ENCODE measurements at places on chromosomes 6 and 20.

DNA sequence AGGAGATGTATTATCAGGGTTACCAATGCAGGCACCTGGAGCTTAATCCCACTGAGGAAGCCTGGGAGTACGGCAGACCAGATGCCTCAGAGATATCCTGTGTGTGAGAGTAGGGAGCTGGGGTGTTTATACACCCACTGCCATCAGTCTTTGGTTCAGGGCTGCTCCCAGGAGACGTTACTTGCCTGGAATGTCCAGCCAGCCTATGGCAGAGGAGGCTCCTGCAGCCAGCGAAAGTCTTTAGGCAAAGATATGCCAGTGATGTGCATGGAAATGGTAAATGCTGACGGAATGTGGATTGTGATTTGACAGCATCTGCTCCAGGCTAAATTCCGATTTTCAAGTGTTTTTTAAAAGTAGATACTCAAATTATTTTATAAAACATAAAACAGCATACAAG is 282.0 kb downstream of the BTBD3 start:
- no peak for DNase-seq

DNA sequence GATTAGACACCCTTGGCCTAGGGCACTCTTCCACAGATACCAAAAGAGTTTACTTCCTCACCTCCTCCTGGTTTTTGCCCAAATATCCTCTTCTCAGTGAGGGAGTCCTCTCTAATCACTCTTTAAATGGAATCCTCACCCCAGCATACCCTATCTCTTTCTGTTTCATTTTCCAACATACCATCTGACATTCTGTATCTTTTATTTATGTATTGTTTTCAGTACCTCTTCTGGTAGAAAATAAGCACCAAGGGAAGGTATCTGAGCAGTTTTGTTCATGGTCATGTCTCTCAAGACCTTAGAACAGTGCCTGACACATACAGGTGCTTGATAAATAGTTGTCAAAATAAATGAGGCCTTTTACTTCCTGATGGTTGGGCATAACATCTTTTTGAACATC is 55.1 kb downstream of the KIAA0408 start:
- no peak for DNase-seq

DNA sequence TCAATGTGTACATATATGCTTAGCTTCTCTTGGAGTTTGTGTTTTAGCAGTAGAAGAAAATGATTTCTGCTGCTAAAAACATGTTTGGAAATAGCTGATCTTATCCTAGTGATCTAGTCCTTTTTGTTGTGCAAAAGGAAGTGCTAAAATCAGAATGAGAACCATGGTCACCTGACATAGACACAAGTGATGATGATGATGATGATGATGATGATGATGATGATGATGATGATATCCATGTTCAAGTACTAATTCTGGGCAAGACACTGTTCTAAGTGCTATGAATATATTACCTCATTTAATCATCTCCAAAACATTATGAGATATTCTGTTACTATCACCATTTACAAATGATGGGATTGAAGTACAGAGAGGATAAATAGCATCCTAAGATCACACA is 79.8 kb downstream of the ANKEF1 start:
- DNase-seq = no peak

GRCh38 chr6:83292900-83293843 is 100.0 kb downstream of the RWDD2A start:
- no peak for DNase-seq

- no peak for DNase-seq
Observed at GRCh38 chr20:63864545-63864977, 509 bp upstream of the TPD52L2 start.

- no peak for DNase-seq
Observed at GRCh38 chr20:8232332-8232731, 100.3 kb downstream of the PLCB1 start.

- DNase-seq = no peak
Observed at GRCh38 chr6:108737594-108738546, 110.4 kb upstream of the ARMC2 start.

GRCh38 chr20:25055711-25056495 is 2.0 kb downstream of the ACSS1 start:
- no peak for DNase-seq

- DNase-seq = no peak
Observed at GRCh38 chr6:106244931-106245330, 80.6 kb downstream of the ATG5 start.

DNA sequence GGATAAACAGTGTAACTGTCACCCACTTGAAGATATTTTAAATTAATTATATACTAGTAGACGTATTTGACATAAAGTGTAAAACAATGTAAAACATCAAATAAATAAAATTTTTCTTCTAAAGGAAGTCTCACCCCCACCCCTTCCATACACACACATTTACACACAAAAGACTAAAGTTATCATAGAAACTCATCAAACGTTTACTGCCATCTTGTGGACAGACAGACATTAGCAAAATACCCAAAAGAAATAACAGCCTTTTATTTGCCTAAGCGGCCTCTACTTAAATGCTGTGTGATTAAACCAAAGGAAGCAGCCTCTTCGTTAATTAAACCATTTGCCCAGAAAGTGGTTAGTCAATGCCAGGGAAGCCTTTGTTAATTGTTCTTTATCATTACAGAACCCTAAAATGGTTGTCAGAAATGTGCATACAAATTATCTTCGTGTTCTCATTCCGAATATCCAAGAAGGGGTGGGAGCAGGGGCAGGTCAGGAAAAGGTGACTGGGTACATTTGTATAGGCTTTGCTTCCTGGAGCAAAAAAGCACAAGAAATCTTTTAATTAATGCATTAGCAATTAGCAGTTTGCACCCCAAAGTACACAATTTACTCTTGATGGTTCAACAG is 176.2 kb upstream of the SASH1 start:
- DNase-seq = no peak

DNA sequence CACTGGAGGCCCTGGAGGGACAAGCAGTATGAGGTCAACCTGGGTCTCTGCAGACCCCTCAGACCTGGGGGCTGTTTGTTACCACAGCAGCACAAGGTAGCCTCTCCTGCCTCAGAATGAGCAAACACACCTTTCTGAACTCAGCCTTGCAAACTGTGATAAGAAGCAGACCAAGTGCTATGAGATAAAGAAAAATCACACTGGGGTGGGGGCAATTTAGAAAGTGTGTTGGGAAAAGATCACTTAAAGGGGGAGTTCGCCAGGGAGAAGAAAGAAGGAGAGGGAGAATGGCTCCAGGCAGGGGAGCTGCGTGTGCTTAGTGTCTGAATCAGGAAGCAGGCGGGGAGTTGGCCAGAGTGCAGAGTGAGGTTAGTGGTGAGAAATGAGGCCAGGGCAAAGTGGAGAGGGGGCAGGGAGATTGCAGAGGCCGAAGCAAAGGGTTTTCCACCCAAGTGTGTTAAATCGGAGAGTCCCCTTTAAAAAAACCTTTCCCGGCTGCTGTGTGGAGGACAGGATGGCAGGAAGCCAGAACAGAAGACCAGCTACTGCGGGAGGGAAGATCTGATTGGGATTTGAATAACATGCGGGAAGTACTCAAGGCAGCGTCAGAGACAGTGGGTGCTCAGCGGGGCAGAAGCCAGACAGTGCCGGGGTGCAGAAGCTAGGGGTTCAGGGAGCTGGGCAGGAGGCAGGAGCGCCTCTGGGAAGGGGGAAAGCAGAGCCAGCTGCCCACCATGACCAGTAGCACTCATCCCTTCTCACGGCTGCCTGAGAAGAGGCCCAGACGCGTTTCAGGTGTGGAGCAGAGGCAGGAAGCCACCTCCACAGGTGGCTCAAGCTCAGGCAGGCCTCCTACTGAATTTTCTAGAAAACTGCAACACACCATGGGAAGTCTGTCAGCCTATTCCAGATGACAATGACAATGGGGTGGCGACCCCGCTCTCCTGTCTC is 9.0 kb downstream of the ADA start:
- peak; percentile 32 for DNase-seq

DNA sequence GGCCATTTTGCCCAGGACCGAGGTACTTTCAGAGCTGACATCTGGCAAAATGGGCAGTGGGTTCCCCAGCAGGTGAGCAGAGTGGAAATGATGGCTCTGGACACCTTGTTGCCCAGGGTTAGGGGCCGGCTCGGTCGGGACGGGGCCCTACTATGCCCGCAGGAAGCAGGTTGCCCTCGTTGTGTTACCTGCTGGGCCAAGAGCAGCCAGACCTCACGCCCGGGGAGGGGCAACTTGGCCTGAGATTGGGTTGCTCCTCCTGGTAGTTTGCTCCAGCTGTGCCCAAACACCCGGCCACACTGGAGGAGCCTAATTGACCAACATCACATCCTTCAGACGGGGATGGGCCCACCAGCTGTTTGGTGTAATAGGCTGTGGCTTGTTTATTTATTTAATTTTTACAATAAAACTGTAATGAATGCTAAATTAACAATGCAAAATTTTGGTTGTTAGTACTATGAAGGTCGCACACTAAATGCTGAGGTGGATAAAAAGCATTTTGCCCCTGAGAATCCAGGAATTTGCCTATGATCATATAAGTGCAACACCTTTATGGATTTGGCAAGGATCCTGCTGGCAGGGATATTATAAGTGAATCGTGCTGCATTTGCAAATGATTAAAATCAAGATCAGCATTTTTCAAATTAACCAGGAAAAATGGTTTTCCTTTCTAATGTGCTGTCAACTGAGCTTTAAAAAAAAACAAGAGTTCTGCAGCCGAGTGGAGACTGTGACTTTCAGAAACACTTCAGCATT is 26.6 kb upstream of the PCMTD2 start:
- DNase-seq = no peak

DNA sequence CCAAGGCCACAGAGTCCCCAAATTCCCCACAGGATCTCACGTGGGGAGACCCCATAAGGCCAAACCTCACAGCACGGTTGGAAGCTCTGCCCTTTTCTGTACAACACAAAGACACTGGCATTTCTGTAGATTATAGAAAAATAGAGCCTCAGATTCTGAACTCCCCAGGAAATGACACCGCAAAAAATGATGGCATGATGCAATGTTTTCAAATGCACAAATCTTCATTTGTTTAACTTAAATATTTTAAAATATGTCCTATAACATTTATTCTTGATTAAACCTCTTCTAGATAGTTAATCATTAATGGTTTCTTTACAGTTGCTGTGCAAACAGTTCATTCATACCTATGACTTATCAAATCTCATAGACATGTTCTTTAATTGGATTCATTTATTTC is 33.8 kb downstream of the SIM1 start:
- DNase-seq = no peak

GRCh38 chr20:2125474-2126112 is 24.0 kb downstream of the STK35 start:
- no peak for DNase-seq

- DNase-seq = no peak
Observed at GRCh38 chr6:149135809-149136208, 181.7 kb upstream of the TAB2 start.

DNA sequence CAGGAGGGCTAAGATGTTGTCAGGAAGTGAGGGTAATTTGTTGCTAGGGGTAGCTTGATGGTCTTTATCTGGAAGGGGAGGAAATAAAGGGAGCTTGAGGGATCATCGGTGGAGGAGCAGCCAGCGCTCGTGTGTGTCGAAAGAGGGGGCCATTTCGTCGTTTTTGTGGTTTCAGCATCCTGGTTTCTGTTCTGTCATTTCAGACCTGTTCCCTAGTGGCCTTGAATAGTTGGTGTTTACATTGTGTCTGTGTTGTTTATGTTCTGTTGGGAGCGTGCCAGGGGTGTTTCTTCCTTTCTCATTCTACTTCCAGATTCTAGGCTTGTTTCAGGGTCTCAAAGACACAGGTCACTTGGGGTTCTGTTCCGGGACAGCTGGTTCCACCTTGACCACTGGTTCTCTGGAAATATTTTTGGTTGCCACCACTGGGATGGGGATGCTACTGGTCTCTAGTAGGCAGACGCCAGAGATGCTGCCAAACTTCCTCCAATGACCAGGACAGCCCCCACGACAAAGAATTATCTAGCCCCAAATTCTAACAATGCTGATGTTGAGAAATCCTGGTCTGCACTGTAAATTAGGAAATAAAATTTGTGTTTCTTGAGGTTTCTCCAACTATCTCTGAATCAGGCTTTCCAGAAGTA is 113.9 kb upstream of the NAA20 start:
- DNase-seq = no peak

DNA sequence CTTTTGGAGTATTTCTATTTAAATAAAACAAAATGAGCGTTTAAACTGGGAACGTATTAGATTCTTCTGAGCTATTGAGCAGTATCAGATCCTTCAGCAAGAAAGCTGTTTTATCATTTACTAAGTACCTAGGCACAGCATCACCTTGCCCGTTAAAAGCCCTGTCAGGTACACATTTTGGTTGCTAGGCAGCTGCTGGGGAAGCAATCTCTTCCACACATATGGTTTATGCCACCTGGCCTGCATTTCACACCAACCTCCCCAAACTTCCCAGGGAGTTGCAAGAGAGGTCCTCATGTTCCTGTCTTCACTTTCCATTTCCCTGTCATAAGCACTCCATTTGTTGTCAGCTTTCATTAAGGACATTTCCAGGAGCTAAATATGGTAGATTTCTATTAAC is 400.1 kb downstream of the PLCB1 start:
- no peak for DNase-seq

- DNase-seq = no peak
Observed at GRCh38 chr6:111980143-111980542, 73.8 kb upstream of the CCN6 start.

GRCh38 chr6:166173281-166173951 is 5.8 kb upstream of the TBXT start:
- no peak for DNase-seq

DNA sequence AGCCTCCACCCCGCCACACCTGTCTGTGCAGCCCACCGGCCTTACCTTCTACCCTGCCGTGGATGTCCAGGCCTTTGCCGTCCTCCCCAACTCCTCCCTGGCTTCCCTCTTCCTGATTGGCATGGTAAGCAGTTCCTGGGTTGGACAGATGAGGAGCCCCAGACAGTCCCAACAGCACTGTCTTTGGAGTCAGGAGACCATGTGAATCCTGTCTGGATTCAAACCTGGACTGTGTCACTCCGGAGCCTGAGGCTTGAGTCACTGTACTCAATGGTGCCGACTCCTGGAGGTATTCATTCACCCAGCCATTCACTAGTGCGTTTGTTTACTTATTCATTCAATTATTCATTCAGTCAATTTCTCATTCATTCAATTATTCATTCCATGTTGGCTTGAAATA is 20.0 kb upstream of the LBP start:
- no peak for DNase-seq

DNA sequence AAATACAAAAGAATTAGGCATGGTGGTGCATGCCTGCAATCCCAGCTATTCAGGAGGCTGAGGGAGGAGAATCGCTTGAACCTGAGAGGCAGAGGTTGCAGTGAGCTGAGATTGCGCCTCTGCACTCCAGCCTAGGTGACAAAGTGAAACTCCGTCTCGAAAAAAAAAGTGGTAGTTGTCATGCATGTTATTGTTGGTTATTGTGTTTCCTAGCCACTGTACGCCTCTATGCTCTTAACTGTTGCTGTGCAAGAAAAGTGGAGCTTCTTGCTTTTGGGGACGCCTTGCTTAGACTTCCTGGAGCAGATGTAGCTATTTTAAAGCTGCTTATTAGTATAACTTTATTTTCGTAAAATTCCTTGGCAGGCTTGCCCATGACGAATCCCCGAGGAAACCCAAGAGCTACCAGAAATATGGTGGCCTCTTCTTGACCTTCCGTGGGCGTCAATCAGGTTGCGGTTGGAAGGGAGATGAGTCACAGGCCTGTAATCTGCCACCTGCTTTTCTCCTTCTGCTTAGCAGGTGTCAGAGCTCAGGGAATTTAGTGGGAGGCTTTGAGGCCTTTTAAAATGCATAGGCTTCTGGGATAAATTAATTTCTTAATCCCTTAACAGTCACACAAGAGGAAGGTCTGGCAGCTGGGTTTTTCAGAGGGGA is 17.3 kb downstream of the GABRR2 start:
- DNase-seq = peak; percentile 46

GRCh38 chr6:52543729-52544601 is 32.9 kb downstream of the TRAM2 start:
- no peak for DNase-seq
